ENCODE measurements at places on chromosomes 3 and 15. TPM values are rescaled to one million over a fixed set of nuclear protein-coding genes. Genes with fewer than 3 reads are reported as not detected.

- no peaks in the 10 kb centered on the region for H3K27me3 ChIP-seq
- no peak overlapping the region for H3K27ac ChIP-seq
- peaks cover 8% of the 10 kb centered on the region for H3K4me1 ChIP-seq
- DNase-seq: no peak
These were observed 325.3 kb downstream of the THSD4 start for GRCh38 chr15:71440489-71441110.

The MINDY2 gene
- total RNA-seq: 38.1 TPM

DNA sequence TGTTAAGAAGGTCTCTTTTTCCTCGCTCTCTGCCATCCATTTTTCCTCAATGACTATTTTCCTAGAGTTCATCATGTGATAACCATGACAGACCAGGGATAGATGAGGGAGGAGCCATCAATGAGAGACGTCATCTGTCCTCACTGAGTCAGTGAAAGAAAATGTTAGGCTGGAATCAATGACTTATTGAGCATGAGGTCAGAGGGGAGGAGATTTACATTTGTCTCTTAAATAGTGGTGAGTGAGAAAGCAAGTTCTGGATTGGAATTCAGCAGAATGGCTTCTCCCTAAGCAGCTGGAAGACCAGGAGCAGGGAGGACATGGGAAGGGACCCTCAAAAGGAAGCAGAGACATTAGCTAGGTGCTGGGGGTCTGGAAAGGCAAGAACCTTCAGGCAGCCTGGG, 28.2 kb upstream of the USP3 start:
- H3K4me3 ChIP-seq: no peak overlapping the region
- no peak for DNase-seq
- no peak overlapping the region for H3K27ac ChIP-seq
- no peaks in the 10 kb centered on the region for H3K36me3 ChIP-seq
- no peaks in the 10 kb centered on the region for H3K27me3 ChIP-seq
- peaks cover 16% of the 10 kb centered on the region for H3K4me1 ChIP-seq

- no peak overlapping the region for H3K4me3 ChIP-seq
- no peak overlapping the region for H3K27ac ChIP-seq
- peak; percentile 74 for DNase-seq
- H3K4me1 ChIP-seq: no peaks in the 10 kb centered on the region
- H3K27me3 ChIP-seq: no peaks in the 10 kb centered on the region
These were observed 260.4 kb upstream of the P2RY1 start for GRCh38 chr3:152574461-152575079.

The COL6A6 gene
- not detected for total RNA-seq

DNA sequence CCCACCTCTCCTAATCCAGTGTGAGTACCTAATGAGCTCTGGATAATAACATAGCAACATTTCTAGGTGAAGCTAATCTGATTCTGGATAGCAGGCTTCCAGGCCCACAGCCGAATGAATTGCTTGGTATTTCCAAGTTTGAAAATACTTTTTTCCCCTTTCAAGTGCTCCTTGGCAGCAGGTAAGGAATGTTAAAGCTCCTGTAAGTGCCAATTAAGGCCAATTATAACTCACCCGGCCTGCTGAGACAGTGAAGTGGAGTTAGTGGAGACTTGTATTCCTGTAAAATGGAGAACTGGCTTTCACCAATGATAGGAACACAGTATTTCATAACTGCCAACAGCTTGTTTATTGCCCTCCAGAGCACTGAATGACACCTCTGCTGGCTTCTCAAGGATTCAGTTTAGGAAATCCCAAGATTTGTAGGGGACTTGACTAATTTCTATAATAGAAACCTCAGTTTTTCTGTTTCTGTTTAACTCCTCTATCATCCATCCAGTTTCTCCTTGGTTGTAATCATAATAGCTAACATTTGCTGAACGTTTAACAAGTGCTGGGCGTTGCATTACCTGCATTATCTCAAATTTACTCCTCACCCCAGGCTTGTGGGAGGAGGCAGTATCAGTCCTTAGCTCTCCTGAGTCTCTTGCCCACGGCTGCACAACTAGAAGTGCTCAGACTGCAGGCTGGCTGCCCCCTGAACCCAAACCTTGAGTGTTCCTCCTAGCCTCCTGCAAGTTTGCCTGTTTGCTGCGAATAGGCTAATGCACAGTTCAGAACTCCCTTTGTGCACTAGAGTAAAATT, 52.7 kb upstream of the SCAANT1 start:
- H3K36me3 ChIP-seq: no peaks in the 10 kb centered on the region
- H3K27me3 ChIP-seq: no peaks in the 10 kb centered on the region
- H3K4me3 ChIP-seq: no peak overlapping the region
- H3K27ac ChIP-seq: no peak overlapping the region

The MYO5C gene
- 39.3 TPM for total RNA-seq

The ZDHHC19 gene
- not detected for total RNA-seq

- no peaks in the 10 kb centered on the region for H3K27me3 ChIP-seq
- DNase-seq: no peak
- H3K36me3 ChIP-seq: no peaks in the 10 kb centered on the region
- H3K27ac ChIP-seq: no peak overlapping the region
These were observed 231.0 kb upstream of the ST8SIA2 start for GRCh38 chr15:92162657-92163056.

The SLC6A20 gene
- total RNA-seq: 26.1 TPM

The THAP10 gene
- 9.8 TPM for total RNA-seq

The BLM gene
- total RNA-seq: 1.2 TPM

The AADACL2 gene
- total RNA-seq: 0.21 TPM

DNA sequence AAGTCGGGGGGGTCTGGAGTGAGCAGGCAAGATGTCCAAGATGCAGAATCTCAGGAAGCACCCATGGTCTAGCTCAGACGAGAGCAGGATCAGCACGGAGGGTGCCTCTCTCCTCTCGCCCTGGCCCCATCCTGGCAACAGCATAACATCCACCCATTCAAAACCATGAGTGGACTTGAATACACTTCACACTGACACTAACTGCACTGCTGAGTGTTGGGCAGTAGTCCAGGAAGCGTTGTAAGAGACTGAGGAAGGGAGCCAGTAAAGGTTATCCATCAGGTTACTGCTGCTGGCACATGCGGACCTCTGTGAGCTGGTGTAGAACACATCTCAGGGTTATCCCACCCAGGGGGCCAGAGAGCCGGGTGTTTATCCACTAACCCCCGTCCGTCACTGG, 131.0 kb upstream of the TOPAZ1 start:
- H3K27me3 ChIP-seq: no peaks in the 10 kb centered on the region
- DNase-seq: no peak
- H3K4me3 ChIP-seq: no peak overlapping the region
- no peak overlapping the region for H3K27ac ChIP-seq
- H3K4me1 ChIP-seq: no peaks in the 10 kb centered on the region
- H3K36me3 ChIP-seq: no peaks in the 10 kb centered on the region

The CHDH gene
- 12.3 TPM for total RNA-seq

DNA sequence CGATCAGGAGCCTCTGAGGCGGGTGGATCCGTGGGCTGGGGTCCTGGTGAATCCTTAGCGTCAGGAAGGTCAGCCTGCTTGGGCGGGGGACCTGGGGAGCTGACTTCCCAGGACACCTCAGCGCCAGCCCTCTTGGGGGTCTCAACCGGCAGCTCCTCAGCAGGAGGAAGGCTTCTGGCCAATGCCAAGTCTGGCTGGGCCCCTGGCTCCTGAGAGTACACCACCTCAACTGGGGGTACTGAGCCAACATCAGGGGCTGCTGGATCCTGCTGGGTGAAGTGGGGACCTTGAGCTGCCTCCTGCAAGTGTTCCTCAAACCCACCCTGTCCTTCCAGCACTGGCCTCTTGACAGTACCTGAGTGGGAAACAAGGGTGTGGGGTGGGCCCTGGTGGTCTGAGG, 3.1 kb downstream of the PRRT3 start:
- H3K4me1 ChIP-seq: peaks cover 17% of the 10 kb centered on the region
- no peaks in the 10 kb centered on the region for H3K27me3 ChIP-seq
- no peak overlapping the region for H3K4me3 ChIP-seq
- H3K36me3 ChIP-seq: no peaks in the 10 kb centered on the region

GRCh38 chr15:57551715-57552677, 39.7 kb upstream of the MYZAP start:
- no peaks in the 10 kb centered on the region for H3K27me3 ChIP-seq
- no peaks in the 10 kb centered on the region for H3K36me3 ChIP-seq
- peaks cover 27% of the 10 kb centered on the region for H3K4me1 ChIP-seq
- DNase-seq: no peak
- peak overlapping the region; percentile 15 for H3K27ac ChIP-seq
- no peak overlapping the region for H3K4me3 ChIP-seq

GRCh38 chr3:151227266-151227806, 24.3 kb upstream of the GPR171 start:
- no peak overlapping the region for H3K27ac ChIP-seq
- H3K27me3 ChIP-seq: no peaks in the 10 kb centered on the region
- no peak overlapping the region for H3K4me3 ChIP-seq

The ATP13A5 gene
- not detected for total RNA-seq

DNA sequence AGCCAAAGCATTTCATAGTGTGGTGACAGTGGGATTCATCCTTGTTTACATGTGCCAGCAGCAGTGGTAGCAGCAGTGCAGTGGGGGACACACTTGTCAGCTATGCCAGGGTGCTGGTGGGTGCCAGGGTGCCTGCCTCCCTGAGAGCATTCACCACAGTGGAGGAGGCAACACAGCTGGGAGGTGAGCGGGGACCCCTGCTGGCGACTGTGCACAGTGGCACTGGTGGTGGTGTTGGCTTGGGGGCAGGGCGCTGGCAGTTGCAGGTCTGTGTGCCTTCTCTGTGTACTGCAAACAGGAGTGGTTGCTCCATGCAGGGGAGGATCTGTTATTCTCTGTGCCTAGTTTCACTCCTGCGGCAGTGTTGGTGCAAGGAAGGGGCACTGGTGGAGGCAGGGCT, 41.2 kb downstream of the CEP63 start:
- no peak for DNase-seq
- H3K4me3 ChIP-seq: no peak overlapping the region
- no peak overlapping the region for H3K27ac ChIP-seq
- no peaks in the 10 kb centered on the region for H3K4me1 ChIP-seq
- no peaks in the 10 kb centered on the region for H3K27me3 ChIP-seq
- H3K36me3 ChIP-seq: no peaks in the 10 kb centered on the region

DNA sequence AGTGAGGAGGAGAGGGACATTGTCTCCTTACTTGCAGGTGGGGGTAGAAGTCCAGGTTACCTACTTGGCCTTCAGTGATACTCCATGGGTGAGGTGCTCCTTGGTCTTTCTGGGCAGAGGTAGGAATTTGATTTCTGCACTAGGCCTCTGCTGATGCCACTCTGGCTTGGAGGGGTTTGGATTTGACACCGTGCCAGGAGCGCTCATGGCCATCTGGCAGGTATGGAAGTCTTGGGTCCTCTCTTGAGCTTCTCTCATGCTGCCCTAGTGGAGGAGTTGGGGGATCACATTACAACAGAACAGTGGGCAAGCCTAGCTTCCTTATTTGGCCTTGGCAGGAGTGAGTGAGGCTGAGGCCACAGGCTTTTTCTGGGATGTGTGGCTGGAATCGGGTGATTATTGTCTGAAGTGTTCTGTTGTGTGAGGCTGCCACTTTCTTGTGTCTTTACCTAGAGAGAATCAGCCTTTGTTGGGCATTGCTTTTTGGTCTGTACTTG, 525.0 kb downstream of the GABRG3 start:
- H3K27me3 ChIP-seq: no peaks in the 10 kb centered on the region
- no peaks in the 10 kb centered on the region for H3K36me3 ChIP-seq
- no peaks in the 10 kb centered on the region for H3K4me1 ChIP-seq
- DNase-seq: no peak
- no peak overlapping the region for H3K4me3 ChIP-seq

The ZNF620 gene
- 3.3 TPM for total RNA-seq

Data from tibial nerve (tissue), 4 donors.